AG04450 (cell line): ENCODE measurements at places on chromosomes 12 and 14. TPM values are rescaled to one million over a fixed set of nuclear protein-coding genes. Genes with fewer than 3 reads are reported as not detected.

GRCh38 chr12:109741286-109741969 is 27.8 kb downstream of the FAM222A start:
- DNase-seq: no peak

GRCh38 chr12:116043659-116044535 is 233.6 kb downstream of the MED13L start:
- no peak for DNase-seq

- DNase-seq: no peak
These were observed 42.1 kb upstream of the CTDSP2 start for GRCh38 chr12:57888409-57889157.

The LRRK2 gene
- 1.4 and 2.6 TPM in 2 replicates for polyA plus RNA-seq

The STAC3 gene
- polyA plus RNA-seq: 0.25 and 0.65 TPM in 2 replicates

The TPPP2 gene
- polyA plus RNA-seq: not detected in 2 replicates

DNA sequence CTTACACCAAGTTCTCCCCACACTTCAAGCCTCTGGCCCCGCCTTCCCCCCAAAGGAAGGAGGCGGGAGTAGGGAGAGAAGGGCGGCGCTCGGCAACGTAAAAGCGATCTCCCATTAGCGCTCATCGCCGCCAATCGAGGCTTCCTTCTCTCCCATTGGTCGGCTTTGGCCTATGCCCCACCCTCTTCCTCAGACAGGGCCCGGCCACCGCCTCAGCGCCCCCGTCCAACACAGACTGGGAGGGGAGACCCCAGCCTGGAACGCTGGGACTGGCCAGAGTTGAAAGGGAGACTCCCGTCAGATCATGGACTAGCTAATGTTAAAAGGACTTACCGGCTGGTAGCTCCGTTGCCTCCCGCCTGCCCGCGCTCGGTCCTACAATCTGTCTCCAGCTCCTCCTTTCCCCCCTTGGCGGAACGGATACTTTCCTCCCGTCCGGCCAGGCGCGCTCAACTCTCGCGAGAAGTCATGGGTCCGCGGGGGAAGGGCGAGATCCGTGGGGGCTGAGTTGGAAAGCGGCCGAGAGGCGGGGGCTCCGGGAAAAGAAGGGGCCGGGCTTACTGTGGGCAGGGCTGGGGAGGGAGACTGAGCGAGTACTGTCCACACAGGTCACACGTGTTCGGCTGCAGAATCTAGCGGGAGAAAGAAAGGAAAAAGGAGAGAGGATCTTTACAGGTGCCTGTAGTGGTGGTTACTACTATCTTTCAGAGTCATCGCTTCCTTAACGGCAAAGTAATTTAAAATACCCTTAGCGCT is at the start of gene ATF7:
ATF7 (minus strand) TSS at position 437 of the 756 bp plus-strand sequence. CDS start 25,382 bp downstream, outside the sequence.
- peak; percentile 93 for DNase-seq

DNA sequence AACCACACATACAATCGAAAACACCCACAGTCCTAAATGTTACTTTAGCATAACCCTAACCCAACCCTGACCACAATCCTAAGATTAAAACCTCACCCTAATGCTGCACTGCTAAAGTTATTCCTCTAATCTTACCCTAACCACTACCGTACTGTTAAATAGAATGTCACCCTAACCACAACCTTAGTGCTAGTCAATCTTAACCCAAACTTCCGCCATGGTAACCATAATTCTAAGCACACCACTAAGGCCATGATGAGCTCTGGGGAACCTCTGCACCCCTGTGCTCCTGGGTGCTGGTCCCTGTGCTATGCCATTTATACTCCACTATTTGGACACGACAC is 38.0 kb downstream of the LTBP2 start:
- no peak for DNase-seq

DNA sequence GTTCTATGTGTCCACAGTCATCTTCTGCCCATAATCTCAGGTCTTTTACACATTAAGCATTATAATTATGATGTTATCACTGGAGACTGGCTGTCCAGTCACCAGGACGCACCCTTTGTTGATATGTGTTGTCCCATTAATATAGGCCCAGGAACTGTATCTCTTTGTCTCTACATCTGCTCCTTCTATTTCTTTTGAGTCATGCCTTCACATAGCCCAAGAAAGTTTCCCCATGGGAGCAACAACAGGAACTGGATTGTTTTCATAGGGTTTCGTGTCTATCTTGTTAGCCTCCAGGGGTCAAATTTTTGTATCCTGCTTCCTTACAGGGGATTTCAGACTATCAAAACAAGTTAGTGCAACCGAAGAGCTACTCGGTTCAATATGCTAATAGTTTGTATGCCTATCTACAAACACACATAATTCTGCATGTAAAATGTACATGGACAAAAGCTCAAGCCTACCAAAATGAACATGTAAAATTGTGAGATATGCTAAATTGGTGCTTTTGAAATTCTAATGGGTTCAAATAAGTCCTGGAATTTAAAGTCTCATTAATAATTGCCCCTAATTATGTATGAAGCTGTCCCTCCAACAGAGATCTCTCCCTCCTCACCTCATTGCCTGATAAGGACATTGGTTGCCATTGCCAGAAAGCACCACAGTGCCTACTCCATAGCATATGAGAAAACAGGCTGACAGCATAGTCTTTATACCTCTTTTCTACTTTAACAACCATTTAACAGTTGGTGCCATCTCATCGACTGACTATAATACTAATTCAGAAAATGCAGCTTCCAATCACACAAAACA is 99.8 kb upstream of the DIO2 start:
- no peak for DNase-seq

The RASAL1 gene
- polyA plus RNA-seq: not detected in 2 replicates

DNA sequence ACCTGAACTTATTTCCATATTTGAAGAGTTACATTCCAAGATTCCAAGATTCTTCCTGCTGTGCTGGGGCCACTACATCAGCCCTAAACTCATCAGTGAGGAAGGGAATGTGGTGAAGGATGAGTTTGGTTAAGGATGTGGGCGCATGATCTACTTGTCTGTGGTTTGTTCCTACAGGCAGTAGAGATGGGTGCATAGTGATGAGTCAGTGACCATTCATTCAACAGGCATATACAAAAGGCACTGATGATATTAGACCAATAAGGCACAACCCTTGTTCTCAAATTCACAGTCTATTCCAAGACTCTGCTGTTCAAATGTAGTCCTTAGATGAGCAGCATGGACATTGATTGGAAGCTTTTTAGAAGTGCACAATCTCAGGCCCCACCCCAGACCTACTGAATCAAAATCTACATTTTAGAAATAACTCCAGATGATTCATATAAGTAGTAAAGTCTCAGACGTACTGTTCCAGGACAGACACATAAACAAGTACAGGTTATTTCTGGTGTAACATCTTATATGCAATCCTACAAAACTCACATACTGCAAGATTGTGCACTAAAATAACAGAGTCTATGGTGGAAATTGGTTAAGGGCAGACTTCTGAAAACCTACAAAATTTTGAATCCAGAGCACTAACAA is 47.7 kb upstream of the MAP3K9 start:
- peak; percentile 77 for DNase-seq

GRCh38 chr12:75823475-75823874 is 208.1 kb downstream of the PHLDA1 start:
- DNase-seq: no peak

The LRRC43 gene
- polyA plus RNA-seq: 0.27 and 0.48 TPM in 2 replicates

The ALDH2 gene
- polyA plus RNA-seq: 84.1 and 90.8 TPM in 2 replicates

DNA sequence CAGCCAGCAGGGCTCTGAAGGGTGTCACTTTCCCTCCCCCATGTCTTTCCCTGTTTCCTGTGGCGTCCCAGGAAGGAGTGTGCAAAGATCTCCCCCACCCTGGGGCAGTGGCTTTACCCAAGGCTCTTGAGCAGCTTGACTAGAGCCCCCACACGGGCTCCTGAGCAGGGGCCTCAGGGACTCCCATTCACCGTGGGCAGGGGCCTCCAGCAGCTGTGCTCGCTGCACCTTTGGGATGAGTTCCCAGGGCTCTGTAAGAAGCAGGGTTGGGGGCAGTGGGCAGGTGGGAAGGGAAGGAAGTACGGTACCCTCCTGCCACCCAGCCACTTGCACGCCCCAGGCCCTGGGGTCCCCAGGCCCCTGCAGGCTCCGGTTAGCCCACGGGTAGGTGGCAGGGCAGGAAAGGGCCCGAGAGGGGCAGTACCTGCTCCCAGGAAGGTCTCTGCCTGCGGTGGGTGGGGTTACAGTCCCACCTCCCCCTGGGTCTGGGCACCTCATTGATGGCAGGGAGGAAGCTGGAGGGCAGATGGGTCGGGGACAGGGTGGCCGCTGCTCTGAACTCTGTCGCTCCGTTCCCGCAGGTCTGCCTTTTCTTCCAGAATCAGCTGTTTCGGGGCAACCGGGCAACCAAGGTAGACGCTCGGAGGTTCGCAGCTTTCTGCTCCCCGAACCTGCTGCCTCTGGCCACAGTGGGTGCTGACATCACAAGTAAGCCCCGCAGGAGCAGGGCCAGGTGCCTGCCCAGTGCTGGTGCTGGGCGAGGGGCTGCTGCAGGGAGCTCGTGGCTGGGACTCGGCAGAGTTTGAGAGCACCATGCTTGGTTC is 13.0 kb downstream of the ASPG start:
- DNase-seq: no peak

GRCh38 chr12:128977441-128977840 is 124.2 kb downstream of the GLT1D1 start:
- no peak for DNase-seq

- DNase-seq: no peak
These were observed 3.6 kb upstream of the ARID2 start for GRCh38 chr12:45725631-45726602.

GRCh38 chr12:91922674-91923073 is 223.0 kb downstream of the BTG1 start:
- no peak for DNase-seq

The RNFT2 gene
- 2.1 and 2.3 TPM in 2 replicates for polyA plus RNA-seq

DNA sequence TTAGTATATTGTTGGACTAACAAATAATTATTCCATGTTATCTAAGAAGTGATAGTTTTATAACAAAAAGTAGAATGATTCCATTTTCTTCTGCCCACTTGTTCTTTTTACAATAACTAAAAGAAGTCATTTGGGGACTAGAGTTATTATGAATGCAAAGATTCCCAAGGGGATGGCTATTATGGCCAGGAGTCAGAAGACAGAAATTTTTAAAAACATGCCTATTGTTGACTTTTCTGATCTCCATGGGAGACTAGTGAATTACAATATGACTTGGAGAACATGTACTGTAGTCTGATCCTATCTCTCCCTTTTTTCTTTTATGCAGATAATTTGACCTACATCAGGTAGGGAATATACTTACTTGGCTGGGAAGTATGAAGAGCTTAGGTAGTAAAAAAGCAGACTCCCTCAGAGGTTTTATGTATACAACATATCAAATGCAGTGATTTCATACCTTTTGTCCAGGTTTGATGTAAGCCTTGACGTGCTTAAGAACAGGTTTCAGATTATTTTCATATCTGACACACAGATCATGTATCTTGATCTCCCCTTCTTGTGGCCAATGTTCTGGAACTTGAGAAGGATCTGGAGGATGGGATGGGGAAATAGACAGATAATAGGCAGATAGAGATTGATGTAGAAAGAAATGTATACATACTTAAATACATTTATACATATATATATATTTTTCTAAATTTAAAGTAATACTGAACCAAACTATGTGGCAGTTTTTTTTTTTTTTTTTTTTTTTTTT is 41.0 kb upstream of the KCNJ8 start:
- DNase-seq: no peak

DNA sequence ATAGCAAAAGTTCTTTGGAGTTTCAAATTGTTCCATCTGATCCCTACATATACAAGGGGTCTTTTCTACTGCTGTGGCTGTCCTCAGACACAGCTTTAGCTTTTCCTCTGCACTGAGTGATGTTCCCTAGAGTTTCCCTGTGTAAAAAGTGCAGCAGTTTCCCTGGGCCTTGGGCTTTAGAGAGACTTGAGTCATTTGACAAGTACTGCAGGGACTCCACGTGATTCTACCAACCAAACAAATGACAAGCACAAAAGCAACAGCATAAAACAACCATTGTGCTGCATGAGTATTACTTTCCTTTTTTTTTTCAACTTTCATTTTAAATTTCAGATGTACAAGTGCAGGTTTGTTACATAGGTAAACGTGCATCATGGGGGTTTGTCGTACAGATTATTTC is 272.8 kb downstream of the PDZRN4 start:
- DNase-seq: no peak

DNA sequence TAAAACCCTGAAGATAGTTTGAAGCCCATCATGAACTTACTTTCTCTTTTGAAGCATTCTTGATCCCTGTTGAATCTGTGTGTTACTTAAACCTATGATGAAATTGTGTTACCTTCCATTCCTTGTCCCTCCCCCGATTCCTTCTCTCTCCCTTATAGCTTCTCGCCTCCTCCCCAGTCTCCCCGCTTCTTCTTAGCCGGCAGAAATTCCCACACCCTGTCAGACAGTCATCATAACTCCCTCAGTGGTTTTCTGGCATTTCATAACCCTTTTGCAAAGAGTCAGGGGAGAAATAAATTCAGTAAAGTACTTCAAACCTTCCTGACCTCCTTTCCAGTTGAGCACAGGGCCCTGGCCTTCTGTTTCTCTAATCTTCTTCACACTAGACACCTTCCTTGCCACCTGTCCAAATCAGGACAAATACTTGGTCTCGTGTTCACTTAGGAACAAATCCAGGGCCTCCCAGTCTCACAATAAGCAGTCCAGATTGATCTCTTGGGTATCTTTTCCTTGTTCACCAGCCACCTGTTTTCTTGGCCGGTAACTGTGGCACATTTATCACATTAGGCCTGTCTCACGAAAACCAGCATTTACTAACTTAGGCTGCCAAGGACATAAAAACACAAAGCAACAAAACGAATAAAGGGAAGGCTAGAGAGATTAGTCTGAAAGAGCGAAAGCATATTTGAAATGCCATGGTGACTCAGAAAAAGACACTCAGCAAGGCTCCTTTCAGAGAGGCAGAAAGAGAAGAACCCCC is 355.9 kb downstream of the TMTC2 start:
- DNase-seq: no peak

DNA sequence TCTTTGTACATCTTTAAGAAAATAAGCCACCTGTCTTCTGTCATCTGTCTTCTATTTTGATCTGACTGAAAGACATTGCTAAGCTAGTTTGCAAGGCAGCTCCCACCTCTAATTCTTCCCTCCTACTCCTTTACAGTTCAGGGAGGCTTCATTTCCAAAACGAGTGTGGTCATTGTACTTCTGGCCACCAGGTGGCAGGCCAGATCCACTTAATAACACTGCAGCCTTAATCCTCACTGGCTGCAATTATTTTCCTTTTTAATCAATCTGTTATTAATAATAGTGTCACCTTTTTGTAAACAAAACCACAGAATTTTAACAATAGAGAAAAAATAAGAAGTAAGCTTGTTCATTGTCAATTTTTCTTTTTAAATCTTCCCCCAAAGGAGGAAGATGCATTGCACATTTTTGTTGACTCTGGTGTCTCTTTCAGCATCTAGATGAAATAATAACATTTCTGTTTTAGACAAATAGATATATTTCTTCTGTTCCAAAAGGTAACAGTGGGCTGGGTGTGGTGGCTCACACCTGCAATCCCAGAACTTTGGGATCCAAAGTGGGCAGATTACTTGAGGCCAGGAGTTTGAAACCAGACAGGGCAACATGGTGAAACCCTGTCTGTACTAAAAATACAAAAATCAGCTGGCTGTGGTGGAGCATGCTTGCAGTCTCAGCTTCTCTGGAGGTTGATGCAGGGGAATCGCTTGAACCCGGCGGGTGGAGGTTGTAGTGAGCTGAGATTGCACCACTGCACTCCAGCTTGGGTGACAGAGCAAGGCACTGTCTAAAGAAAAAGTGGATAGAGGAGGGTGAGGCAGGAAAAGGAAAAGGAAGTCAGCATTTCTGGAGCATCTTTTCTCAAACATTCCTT is 23.3 kb downstream of the GABARAPL1 start:
- no peak for DNase-seq

The ERP29 gene
- polyA plus RNA-seq: 112 and 125 TPM in 2 replicates
